NCI-H187 (cell line): ENCODE measurements at places on chromosomes 7 and 10.

GRCh38 chr10:35637462-35637861 lies 4.6 kb downstream of the FZD8 start:
- DNase-seq = no peak

- no peak for DNase-seq
These were observed 115.2 kb upstream of the FGFR2 start for GRCh38 chr10:121713486-121713885.

DNA sequence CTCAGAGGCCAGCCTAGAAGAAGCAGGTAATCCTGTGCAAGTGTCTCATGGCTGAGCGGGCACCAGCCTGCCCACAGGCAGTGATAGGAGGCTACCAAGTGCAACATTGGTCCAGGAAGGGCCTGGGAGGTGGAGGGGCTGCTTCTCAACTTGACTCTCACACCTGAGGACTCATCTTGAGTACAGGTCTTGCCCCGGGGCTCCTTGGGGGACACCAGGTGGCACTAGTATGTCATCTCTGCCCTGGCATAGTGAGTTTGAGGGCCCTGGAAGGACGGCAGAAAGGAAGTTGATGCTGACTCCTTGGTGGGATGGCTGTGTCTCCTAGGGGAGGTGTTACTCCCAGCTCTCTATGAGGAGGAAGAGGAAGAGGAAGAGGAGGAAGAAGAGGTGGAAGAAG lies 2.3 kb downstream of the CCDC136 start:
- DNase-seq = no peak

DNA sequence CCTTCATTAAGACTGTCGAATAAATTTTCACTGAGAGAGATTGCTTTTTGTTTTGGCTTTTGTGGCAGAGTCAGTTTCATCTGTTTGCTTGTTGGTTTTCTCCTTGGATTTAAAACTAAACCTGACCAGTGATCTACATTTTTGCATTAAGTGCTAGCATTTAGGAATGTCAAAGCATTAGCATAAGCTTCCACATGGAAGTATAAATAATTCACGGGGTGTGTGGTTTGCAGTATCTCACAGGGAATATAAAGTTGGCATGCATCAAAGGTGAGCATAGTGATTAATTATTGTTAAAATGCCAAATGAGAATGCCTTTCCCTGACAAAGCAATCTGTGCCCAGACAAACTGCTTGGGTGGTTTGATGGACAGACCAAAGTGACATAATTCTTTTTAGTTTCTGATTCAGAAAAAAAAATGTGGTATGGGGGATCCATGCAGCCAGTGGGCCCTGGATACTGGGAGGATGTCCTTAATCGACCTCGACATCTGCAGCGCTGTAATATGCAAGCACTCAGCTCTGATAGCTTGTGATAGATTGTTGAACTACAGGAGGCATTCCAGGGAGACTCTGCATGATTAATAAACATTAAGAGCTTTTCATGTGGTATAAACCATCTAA lies 339.3 kb upstream of the POM121L12 start:
- DNase-seq = no peak

GRCh38 chr7:23523486-23524075 lies 8.2 kb downstream of the TRA2A start:
- no peak for DNase-seq

GRCh38 chr7:157274991-157275427 lies 61.8 kb upstream of the DNAJB6 start:
- DNase-seq = no peak

GRCh38 chr7:102814025-102814471 lies 65.2 kb downstream of the FAM185A start:
- no peak for DNase-seq

GRCh38 chr10:101850749-101851148 lies 7.1 kb upstream of the KCNIP2 start:
- no peak for DNase-seq

DNA sequence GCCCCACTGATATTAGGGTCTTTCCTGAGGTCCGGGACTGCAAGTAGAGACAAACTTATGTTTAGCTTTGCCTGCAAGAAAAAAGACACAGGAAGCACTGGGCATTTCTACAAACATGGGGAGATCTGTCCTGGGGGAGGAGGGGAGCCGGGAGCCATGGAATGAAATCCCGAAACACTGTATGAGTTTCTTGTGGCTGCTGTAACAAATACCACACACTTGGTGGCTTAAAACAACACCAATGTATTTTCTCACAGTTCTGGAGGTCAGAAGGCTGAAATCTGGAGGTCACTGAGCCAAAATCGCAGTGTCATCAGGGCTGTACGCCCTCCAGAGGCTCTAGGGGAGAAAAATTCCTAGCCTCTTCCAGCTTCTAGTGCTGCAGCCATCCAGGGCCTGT lies 114.0 kb upstream of the CHST15 start:
- no peak for DNase-seq

GRCh38 chr10:29736366-29737073 lies 101.7 kb upstream of the SVIL start:
- no peak for DNase-seq

DNA sequence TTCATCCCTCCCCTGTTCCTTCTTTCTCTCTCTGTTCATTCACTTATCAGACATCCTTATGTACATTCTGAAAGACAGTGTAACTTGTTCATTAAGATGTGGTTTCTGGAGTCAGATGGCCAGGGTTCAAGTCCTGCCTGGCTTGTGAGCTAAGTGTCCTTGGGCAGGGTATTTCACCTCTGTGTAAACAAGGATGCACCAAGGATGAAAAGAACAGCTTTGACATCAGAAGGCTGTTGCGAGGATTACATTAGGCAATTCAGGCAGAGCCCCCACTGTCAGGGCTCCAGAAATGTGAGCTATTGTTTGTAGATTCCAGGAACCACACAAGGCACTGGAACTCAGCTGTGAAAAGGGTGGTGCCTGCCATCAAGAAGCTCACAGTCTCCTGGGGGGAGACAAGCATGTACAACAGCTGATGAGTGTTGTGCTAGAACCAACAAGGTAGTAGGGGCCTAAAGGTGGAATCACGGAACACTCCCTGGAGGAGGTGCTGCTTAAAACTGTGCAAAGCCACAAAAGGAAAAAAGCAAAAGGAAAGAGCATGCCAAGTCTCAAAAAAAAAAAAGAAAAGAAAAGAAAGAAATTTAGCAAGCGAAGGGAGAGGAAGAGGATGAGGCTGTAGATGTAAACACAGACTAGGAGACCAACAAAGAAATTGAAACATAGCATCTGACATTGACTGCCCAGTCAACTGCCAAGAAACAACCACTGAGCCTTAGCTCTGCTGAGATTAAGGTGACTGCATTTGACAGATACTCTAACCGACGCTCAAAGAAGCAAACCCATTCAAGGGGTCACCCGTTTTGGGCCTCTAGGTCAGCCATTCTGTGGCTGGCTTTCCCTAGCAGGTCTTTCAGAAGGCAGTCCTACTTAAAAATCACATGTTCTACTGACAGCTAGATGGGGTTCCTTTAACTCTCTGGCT lies 12.5 kb downstream of the PDLIM1 start:
- no peak for DNase-seq

- peak; percentile 50 for DNase-seq
These were observed 14.3 kb downstream of the CPA1 start for GRCh38 chr7:130394421-130395195.

DNA sequence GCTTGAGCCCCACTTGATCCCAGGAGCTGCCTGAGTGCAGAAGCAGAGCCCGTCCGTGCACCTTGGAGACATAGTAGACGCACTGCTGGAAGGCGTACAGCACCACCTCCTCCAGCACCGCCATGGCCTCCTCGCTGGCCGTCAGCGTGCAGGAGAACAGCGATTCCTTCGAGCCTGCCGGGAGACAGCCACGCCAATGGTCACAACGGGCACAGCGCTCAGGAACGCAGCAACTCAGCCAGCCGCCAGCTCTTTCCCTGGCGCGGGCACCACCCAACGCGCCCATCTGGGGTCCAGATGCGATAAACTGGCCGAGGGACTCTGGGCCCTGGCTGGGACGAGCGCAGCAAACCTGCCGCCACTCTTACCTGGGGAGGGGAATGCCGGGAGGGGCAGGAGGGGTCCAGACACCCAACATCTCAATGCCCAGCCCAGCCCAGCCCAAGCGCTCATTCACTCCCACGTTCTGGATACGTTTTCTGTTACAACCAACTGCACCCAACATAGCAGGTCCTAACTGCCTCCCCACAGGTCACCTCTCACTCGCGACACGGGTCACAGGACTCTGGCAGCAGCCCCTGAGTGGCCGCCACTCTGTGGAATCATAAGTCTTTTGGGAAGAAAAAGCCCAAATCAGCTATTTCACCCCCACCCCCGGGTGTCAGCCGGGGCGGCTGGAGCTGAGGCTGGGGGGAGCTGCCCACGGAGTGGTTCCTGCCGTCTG lies 41.9 kb downstream of the AP5Z1 start:
- no peak for DNase-seq

DNA sequence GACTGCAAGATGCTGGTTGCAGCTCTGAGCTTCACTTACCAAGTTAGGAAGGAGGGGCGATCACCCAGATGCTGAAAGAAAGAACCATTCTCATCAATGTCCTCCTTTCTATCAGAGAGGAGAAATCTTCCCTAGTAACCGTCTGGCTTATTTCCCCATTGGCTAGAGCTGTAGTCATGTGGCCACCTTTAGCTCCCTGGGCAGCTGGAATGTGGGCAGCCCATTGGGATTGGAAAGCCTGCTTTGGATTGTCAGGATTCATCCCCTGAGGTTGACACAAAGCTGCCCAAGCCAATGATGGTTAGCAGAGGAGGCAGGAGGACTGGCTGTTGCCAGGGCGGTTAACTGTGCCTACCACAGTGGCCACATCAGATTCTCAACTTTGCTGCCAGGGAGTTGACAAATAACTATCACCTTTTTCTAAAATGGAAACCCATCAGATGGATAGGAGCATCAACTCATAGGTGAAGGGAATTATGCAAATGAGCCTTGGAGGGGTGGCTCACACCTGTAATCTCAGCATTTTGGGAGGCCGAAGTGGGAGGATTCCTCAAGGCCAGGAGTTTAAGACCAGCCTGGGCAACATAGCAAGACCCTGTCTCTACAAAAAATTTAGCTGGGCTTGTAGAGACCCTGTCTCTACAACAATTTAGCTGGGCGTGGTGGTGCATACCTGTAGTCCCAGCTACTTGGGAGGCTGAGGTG lies 206.4 kb upstream of the GALNT17 start:
- no peak for DNase-seq

DNA sequence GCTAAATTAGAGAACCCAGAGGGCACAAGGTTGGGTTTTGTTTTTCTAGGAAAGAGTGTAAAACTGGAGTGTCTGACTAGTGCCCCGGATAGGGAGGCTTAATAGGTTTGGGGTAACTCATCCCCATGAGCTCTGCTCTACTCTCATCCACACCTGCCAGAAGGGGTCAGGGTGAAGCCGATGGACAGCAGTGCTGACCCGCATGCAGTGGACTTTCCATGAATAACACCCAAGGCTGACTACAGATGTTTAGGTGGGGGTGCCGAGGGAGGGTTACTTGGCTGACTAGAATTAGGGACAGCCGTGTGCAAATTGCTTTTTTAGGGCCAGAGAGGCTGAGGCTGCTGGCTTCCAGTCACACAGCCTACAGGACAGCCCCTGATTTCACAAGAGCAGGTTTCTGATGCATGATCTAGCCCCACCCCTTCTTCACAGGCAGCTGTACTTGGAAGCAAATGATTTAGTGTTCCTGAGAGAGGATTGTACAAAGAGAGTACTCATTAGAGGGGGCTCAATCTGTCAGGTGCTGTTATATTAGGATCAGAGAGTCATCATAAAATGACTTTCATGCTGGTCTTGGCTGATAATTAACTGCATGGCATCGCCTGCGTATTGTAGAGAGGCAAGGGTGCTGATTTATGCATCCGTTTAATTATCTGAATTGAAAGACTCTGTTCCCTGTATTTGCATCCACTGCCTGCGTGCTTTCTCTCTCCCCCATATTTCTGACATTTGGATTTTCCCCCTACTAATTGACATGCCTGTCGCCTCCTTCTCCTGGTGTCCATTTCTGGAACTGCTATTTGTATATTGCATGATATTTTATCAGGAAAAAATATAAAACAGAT lies 9.5 kb downstream of the INHBA start:
- no peak for DNase-seq

GRCh38 chr7:80677629-80678028 lies 39.2 kb downstream of the CD36 start:
- no peak for DNase-seq

- no peak for DNase-seq
These were observed 534.6 kb upstream of the NRP1 start for GRCh38 chr10:33869028-33869427.

DNA sequence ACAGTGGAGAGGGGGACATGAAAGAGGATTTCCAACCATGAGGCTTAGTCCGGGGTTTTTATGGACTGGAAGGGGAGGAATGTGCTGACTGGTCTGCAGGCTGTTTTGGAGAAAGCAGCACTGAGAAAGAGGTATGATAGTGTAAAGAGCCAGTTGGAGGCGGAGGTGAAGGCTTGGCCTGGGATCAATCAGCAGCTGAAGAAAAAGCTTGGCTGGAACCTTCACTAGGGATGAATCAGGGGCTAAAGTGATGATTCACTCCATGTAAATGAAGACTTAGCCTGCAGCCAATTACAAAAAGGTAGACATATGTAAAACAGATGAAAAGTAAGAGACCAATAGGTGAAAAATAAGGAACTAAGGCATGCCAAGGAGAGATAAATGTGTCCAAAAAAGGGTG lies 1382.6 kb downstream of the GATA3 start:
- no peak for DNase-seq

- DNase-seq = no peak
These were observed 10.8 kb upstream of the OR6V1 start for GRCh38 chr7:143041346-143041745.

GRCh38 chr7:27873981-27874957 lies 134.3 kb downstream of the TAX1BP1 start:
- DNase-seq = no peak

DNA sequence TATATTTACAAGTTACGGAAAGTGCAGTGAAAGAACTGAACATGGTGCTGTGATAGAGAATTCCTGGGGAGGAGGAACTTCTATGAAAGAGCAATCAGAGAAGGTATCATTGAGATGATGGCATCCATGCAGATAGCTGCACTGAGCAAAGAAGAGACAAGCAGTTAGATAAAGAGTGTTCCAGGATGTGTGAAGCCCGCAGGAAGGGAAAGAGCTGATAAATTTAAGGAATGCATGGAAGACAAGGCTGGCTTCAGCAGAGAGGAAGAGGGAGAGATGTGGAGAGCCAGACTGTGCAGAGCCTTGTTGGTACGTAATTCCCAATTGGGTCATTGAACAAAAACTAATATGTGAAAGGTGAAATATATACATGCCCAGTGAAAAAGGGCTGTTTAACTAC lies 538.9 kb downstream of the INHBA start:
- DNase-seq = no peak
